ENCODE measurements at places on chromosomes 7 and 10.

DNA sequence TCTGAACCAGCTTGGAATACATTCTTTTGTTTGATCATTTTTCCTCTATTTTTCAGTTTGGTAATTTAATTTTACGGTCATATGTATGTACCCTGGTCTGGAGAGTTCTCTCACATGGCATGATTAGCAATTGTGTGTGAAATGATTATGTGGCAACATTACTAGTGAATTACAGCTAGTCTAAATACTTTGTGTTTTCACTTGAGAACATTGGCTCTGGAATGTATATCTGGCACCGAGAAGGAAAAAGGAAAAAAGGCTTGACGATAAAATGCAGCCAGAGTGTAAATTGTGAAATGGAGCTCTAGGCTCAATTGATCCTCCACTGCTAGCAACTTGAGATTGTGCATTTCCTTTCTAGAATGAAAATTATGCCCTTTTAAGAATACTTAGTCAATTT lies 397.2 kb downstream of the EXOC4 start:
- DNase-seq = no peak

- DNase-seq = no peak
Observed at GRCh38 chr7:47352394-47352968, 229.4 kb downstream of the TNS3 start.

- DNase-seq = no peak
Observed at GRCh38 chr10:114940735-114941134, 2.7 kb downstream of the TRUB1 start.

GRCh38 chr10:87545783-87546182 lies 41.1 kb downstream of the MINPP1 start:
- no peak for DNase-seq

DNA sequence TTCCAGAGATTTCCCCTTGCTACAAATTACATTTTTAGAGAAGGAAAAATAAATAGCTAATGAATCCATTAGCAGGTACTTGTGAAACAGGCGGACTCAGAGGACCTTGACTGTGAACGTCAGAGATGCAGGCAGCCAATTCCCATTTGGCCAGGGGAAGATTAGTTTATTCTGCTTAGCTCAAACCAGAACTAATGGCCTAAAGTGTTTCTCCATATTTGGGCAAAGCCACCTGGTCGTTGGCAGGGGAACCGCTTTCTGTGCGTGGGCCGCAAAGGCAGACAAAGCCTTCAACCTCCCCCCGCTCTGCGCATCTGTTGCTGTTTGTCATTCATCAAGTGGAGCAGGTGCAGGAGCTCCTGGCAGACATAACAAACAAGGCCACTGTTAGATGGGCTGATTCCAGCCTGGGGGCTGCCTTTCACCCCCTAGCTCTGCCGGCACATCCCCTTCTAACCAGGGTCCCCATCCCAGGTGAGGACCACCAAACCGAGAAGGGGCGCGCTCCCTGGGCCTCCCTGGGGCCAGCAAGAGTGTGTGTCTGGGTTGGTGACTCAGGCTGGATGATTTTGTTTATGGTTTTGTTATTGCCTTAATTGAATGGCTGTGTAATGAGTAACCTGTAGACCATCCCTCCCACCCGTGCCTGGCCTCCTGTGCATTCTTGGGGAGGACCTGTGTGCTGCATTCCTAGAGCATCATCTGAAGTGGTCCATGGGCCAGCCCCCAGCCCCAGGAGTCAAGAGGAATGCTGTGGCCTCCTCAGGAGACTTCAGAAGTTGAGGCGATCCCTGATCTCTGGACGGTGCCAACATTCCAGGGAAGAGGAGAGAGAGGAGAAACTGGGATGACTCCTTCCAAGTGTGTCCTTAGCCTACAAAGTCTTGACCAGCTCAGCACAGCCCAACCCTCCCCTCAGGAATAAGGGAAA lies 14.5 kb upstream of the CPA1 start:
- no peak for DNase-seq

GRCh38 chr7:150313870-150314269 lies 9.3 kb upstream of the LRRC61 start:
- no peak for DNase-seq

DNA sequence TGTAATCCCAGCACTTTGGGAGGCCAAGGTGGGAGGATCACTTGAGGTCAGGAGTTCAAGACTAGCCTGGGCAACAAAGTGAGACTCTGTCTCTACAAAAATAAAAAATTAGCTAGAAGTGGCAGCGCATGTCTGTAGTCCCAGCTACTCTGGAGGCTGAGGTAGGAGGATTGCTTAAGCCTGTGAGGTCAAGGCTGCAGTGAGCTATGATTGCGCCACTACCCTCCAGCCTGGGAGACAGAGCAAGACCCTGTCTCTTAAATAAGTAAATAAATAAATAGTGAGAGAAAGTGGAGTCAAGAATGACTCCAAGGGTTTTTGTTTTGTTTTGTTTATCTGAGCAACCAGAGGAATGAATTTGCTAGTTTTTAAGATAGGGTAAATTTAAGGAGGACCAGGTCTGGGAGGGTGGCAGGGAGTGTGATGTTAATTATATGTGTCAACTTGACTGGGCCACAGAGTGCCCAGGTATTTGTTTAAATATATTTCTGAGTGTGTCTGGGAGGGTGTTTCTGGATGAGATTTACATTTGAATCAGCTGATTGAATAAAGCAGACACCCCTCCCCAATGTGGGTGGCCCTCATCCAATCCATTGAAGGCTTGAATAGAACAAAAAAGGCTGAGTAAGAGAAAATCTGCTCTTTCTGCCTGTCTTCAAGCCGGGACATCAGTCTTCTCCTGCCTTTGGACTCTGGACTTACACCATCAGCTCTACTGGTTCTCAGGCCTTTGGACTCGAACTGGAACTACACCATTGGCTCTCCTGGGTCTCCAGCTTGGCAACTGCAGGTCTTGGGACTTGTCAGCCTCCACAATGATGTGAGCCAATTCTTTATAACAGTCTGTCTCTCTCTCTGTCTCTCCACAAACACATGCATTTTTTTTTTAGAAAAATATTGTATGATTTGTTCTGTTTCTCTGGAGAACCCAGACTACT lies 23.5 kb downstream of the IMPDH1 start:
- no peak for DNase-seq

DNA sequence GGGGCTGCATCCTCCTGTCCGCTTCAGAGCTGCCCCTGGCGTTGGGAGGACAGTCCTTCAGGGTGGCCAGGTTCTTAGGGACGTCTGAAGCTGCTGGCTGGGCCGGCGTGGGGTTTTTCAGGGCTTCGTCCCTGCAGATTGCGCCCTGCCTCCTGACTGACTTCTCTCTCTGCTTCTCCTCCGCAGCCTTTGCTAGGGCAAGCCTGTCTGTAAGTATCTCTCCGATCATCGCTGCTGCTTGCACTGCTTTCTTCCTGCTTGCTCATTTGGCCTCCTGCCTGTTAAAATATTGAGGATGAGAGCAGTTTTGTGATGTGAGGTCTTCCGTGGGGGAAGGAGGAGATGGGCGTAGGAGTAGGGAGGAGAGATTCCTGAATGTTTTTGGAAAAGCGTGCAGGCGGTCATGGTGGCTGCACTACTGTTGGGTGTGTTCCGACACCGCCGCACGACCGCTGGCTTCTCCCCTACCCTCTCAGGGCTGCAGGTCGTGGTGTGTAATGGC lies 25.3 kb downstream of the PFKFB3 start:
- no peak for DNase-seq

GRCh38 chr7:128014811-128015210 lies 16.4 kb downstream of the LRRC4 start:
- DNase-seq = no peak

DNA sequence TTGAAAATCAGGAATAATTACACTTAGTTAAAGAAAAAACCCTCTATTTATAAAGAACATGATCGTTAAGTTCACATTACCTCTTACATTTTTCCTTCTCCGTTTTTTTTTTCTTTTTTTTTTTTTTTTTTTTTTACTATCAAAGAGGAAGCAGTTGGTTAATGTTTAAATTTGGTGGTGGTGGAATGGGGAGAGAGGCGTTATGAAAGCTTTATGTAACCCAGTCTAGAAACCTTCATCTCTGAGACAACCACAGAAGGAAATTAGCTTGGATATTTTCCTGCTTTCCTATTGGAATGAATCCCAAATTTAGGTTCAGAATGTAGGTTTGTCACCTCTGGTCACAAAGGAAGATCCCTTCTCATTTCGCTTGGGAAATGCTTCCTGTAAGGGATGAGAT lies 31.5 kb upstream of the LHFPL3 start:
- no peak for DNase-seq

- DNase-seq = no peak
Observed at GRCh38 chr7:133234961-133235875, 17.7 kb upstream of the EXOC4 start.

DNA sequence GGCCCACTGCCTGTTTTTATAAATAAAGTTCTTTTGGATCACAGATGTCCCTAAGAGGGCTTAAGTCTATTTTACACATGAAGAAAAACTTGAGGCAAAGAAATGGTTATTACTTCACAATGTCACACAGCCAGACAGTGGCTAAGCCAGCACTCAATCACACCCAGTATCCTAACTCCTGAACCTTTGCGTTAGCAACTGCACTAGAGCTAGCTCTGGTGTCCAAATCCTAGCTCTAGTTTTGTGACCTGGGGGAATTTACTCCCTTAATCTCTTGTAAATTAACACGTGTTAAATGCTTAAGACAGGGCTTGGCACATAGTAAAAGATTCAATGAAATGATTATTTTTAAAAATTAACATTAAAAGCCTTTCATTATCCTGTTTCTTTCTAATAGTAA lies 49.0 kb upstream of the TPK1 start:
- no peak for DNase-seq

DNA sequence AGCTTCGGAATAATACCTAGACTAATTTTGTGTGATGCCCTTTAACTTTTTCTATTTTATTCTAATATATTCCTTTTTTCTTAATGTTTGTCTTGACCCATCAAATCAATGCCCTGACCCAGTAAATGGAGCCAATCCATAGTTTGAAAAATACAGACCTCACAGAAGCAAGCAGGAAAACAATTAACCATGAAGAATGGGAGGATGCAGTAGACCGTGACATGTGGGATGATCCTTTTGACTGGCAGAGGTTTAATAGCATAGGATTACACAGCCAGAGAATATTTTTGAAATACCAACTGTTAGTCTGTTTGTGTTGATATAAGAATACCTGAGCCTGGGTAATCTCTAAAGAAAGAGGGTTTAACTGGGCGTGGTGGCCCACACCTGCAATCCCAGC lies 142.6 kb upstream of the NEBL start:
- DNase-seq = no peak

GRCh38 chr10:9198611-9199010 lies 1144.1 kb downstream of the GATA3 start:
- no peak for DNase-seq

GRCh38 chr10:10785627-10786026 lies 232.0 kb upstream of the CELF2 start:
- no peak for DNase-seq

DNA sequence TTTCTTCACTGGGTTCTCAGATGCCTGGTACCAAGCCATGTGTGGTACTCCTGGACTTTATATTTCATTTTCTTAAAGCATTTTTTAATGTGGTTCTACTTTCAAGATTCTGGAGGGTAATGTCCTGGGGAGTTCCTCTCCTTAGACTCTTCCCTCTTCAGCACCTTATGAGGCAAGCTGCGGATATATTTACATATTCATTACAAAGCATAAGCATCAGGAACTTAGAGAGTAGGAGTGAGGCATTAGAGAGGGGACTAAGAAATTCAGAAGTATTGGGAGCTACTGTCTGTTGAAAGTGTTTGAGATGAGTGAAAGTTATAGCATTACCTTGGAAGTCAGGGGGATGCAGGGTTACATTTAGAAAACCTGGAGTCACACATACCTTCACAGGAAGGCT lies 20.8 kb downstream of the AUTS2 start:
- DNase-seq = no peak

DNA sequence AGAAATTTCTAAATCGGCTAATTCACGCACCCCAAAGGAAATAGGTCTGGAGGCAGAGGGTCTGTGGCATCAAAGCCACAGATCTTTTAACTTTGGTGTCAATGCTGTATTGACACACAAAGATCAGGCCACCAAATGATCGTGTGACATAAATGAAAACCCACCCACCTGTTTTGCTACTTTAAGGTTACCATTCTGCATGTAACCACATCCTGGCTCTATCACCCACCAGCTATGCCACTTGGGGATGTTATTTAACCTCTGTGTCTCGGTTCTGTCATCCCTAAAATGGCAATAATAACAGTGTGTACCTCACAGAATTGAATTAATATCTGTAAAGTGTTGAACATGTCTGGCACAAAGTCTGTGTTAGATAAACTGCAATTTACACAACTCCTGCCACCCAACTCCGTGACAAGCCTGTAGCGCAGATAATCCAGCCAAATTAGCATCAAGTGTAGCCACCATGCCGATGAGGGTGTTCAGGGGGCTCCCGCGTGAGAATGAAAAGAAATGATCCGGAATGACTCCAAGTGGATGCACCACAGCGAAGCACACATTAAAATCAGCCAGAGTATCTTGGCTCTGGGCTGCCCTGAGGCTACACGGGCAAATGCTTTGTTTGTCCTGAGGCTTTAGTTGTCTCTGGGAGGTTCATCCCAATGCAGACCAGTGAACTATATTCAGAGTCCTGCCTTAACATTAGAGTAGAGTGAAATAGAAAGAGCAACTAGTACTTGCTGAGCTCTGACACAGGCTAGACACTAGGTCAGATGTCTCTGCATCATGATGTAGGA lies 158.4 kb upstream of the NEBL start:
- no peak for DNase-seq

- no peak for DNase-seq
Observed at GRCh38 chr10:98858525-98858924, 377.1 kb downstream of the HPSE2 start.

- no peak for DNase-seq
Observed at GRCh38 chr7:70712942-70713341, 419.0 kb upstream of the GALNT17 start.

- no peak for DNase-seq
Observed at GRCh38 chr7:39541511-39541910, 24.7 kb upstream of the YAE1 start.

- DNase-seq = no peak
Observed at GRCh38 chr10:93468461-93469213, 13.5 kb downstream of the MYOF start.

- DNase-seq = no peak
Observed at GRCh38 chr7:66634816-66635215, 6.1 kb downstream of the KCTD7 start.

DNA sequence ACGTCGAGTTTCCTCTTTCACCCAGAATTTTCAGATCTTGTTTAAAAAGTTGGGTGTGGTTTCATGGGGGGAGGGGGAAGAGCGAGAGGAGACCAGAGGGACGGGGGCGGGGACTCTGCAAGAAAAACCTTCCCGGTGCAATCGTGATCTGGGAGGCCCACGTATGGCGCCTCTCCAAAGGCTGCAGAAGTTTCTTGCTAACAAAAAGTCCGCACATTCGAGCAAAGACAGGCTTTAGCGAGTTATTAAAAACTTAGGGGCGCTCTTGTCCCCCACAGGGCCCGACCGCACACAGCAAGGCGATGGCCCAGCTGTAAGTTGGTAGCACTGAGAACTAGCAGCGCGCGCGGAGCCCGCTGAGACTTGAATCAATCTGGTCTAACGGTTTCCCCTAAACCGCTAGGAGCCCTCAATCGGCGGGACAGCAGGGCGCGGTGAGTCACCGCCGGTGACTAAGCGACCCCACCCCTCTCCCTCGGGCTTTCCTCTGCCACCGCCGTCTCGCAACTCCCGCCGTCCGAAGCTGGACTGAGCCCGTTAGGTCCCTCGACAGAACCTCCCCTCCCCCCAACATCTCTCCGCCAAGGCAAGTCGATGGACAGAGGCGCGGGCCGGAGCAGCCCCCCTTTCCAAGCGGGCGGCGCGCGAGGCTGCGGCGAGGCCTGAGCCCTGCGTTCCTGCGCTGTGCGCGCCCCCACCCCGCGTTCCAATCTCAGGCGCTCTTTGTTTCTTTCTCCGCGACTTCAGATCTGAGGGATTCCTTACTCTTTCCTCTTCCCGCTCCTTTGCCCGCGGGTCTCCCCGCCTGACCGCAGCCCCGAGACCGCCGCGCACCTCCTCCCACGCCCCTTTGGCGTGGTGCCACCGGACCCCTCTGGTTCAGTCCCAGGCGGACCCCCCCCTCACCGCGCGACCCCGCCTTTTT lies at the start of gene VIM:
Gene VIM (plus strand): TSS at position 151 of the 925 bp plus-strand sequence. CDS start 1,182 bp downstream, outside the sequence.
- peak; percentile 82 for DNase-seq
